NCI-H1092 (cell line): ENCODE measurements at places on chromosomes 3 and 15.

GRCh38 chr3:4504340-4505261, 11.5 kb downstream of the ITPR1 start:
- no peak for DNase-seq

DNA sequence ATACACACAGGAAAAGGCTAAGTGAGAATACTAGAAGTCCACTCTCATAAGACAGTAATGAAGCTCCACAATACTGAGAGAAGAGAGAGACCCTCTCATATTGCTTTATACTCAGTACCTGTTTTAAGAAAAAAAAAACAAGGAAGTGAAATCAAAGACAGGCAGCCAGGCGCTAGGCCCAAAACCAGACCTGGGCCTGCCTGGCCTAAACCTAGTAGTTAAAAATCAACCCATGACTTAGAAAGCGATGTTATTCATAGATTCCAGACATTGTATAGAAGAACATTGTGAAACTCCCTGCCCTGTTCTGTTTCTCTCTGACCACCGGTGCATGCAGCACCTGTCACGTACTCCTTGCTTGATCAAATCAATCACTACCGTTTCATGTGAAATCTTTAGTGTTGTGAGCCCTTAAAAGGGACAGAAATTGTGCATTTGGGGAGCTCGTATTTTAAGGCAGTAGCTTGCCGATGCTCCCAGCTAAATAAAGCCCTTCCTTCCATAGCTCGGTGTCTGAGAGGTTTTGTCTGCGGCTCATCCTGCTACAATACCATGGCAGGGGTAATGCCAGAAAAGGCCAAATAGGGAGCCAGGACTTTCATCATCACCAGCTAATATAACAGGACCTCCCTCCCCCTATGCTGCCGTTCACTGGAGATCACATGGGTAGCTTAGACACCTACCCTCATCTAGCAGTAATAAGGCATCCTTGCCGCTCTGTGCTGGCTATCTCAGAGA, 1294.1 kb downstream of the NSUN3 start:
- DNase-seq: no peak

DNA sequence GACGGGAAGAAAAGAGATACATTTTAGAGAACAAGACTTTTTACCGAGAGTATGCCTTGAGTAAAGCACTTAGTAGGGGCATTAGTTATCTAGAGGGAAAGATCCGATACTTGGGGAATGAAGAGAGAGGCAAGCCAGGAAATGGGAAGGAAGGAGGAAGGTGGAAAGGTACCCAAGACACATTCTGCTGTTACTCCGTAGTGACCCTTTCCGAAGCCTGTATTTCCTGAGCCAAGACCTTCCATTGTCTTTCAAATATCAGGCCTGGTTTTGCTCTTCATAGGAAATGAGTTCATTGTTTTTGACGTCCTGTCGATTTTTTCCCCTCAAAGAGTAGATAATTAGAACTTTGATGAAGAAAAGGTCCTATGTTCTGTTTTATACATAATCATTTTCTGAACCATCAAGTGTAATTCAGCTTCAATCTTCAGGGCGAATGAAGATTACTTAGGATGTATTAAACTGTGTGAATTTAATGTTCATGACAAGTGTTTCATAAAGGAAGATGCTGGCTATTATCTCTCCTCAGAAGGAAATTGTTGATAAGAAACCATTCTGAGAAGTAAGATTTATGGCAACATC, 95.7 kb downstream of the PPM1L start:
- no peak for DNase-seq

DNA sequence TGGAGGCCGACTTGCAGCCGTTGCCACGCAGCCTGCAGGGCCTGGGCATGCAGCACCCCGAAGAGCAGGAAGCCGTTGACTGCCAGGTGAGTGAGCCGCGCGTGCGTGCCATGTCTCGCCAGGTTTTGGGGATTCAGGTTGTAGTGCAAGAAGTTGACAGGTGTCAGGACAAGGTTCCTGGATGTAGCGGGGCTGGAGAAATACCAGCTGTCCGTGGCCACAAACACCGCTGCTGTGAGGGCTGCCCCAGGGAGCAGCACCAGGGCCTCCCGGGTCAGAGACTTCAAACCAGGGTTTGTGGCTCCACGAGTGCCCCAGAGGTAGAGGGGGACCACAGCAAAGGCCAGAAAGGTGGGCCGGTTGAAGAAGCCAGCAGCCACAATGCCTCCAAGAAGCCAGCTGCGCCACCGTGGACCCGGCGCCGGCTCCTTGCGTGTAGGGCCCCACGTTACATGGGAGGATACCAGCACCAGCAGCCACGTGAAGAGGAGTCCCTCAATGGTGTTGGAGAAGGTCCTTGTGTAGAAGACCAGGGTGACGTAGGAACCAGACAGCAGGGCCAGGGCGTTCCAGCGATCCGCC, 5.6 kb upstream of the NCBP2 start:
- no peak for DNase-seq

- DNase-seq: no peak
These were observed 53.9 kb upstream of the TASOR start for GRCh38 chr3:56737006-56737405.

DNA sequence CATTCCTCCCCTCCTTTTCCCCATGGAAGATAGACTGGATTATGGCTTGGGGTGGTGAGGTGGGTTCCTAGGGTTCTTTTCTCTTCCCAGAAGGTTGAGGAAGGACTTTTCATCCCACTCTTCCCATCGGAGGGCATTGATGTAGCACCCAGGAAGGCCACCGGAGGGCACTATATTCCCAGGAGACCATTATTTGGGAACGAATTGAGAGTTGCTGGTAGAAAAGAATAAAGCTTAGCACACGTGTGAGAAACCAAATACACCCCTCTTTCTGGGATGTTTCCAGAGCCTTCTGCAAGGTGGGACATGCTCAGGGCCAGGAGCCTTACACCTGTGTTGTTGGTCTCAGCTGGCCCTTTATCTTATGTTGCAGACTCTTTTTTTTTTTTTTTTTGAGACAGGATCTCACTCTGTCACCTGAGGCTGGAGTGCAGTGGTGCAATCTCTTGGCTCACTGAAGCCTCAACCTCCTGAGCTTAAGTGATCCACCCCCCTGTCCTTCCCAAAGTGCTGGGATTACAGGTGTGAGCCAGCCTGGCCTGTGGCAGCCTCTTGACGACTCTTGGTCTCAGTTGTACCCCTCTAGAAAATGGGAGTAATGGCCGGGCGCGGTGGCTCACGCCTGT, 6.3 kb upstream of the CDC25A start:
- peak; percentile 32 for DNase-seq

DNA sequence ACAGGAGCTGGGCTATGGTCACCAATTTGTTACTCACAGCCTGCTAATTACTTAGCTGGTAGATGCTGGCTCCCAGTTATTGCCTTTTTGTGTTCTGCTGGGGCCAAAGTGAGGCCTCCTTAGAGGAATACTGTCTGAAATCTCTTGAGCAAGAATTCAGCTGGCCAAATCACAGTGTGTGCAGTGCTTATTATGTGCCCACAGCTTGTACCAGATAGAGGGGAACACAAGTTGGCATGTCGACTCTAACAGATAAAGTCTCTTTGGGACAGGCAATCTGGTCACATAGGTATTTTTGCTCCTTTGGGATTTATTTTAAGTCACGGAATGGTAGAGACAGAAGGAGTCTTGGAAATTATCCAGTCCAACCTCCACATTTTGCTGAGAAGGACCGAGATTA, 6.3 kb upstream of the TMEM212 start:
- DNase-seq: no peak

DNA sequence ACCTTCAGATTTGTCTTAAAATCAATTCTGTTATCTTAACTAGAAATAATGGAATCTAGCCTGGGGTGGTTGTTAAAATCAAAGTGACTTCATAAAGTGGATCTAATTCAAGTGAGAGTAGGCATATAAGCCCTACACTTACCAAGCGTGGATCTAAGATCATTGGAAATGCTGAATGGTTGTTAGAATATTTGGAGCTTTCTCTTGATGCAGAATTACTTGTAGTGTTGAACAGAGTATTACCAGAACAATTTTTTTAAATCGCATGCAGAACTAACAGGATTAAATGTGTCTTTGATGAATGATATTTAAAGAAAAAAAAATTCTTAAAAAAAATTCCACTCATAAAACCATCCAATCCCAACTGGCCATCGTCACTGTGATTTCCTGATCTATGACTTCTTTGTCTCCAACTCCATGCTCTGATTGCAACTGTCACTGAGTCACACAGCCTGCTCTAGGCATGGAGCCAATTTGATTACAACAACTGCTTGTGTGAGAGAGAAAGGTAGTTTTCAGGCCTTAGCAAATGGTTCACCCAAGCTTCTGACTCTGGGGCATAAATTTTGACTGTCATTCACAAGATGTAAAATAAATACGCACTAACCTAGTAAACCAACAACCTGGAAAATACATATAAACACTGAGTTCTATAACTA, 25.9 kb upstream of the SPRED1 start:
- DNase-seq: no peak
